NCI-H526 treated with DMSO at 0.1 percent for 48 hours (cell line): ENCODE measurements at places on chromosomes 11 and 22.

DNA sequence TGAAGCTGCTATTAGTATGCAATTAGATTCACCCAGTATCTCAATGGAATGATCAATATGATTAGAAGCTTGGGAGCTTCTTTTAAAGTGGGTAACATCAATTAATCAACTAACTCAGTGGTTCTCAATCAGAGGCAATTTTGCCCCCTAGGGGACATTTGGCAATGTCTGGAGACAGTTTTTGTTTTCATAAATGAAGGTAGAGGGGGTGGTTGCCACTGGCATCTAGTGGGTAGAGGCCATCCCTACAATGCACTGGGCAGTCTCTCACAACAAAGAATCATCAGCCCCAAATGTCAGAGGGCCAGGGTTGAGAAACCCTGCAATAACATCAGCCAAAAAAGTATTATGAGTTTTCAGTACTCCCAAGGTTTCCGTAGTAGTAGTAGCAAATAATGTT is 5.9 kb upstream of the AMOTL1 start:
- no peak for DNase-seq

DNA sequence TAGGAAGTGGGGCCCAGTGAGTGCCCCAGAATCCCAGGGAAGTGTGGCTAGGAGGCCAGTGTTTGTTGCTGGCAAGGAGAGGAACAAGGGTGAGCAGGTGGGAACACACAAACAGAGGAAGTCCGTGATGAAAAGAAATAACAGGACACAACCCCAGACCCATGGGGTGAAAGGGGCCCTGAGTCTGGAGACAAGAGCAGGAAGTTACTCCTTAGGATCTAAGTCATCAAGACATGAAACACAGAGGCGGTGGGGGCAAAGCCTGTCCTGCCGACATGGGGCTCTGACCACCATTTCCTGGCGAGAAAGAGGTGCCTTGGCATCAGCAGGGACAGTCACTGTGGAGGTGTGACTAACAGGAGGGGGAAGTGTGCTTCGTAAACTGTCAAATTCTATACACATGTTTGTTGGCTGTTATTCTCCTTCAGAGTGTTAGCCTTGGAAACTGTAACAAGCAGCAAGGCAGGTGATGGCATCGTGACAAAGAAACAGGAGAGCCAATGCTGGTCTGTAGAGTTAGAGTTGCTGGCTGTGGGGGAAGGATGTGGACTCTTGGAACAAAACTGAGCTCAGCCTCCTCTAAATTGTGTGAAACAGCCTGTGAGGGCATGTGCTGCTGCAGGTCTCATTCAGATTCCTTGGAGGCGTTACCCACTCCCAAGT is 21.7 kb downstream of the CHST1 start:
- DNase-seq, result no peak

DNA sequence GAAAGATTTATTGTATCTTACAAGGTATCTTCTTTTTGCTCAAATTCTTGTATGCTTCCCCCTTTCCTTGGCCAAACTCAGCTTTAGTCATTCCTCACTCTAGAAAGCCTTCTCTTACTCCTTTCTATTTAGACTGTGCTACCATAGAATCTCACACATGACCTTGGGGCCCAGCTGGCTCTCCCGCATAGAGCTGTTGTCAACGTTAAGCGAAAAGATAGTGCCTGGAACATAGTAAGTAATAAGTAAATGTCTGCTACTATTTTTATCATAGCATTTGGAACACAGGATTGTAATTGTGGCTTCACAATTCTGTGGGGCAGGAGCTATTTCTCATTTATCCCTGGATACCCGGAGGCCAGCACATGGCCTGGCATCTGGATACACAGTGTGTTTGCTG is 38.9 kb upstream of the OR4B1 start:
- no peak for DNase-seq

DNA sequence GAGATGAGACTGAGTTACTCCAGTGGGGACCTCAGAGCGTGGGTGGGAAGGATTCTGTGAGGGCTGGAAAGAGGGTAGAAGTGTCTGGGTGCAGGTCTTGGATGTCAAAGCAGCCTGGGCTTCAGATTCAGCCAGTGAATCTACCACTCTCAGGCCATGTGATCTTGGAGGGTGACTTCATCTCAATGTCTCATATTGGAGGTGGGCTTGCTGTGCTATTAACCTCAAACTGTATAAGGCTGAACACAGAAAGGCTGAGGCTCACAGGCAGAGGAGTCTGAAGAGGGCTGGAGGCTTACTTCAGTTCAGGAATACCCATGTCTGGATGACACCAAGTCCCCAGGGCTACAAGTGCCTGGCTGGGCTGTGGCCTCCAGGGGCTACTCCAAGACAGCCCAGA is 63.4 kb downstream of the CSNK2A3 start:
- DNase-seq, result no peak
